ENCODE measurements at places on chromosomes 1 and 21.

- no peak for DNase-seq
Measured at GRCh38 chr1:184632415-184633175, 122.1 kb downstream of the EDEM3 start.

DNA sequence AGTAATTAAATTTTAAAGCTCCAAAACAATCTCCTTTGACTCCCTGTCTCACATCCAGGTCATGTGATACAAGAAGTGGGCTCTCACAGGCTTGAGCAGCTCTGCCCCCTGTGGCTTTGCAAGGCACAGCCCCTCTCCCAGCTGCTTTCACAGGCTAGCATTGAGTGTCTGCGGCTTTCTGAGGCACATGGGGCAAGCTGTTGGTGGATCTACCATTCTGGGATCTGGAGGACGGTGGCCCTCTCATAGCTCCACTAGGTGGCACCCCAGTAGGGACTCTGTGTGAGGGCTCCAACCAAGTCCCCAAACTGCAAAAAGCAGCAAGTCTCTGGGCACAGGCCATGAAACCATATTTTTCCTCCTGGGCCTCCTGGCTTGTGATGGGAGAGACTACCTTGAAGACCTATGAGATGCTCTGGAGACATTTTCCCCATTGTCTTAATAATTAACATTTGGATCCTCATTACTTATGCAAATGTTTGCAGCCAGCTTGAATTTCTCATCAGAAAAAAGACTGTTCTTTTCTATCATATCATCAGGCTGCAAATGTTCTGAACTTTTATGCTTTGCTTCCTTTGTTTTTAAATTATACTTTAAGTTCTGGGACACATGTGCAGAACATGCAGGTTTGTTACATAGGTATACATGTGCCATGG is 554.1 kb upstream of the OLFM3 start:
- DNase-seq, result no peak

- no peak for DNase-seq
Measured at GRCh38 chr1:116457946-116458604, 85.0 kb downstream of the ATP1A1 start.

DNA sequence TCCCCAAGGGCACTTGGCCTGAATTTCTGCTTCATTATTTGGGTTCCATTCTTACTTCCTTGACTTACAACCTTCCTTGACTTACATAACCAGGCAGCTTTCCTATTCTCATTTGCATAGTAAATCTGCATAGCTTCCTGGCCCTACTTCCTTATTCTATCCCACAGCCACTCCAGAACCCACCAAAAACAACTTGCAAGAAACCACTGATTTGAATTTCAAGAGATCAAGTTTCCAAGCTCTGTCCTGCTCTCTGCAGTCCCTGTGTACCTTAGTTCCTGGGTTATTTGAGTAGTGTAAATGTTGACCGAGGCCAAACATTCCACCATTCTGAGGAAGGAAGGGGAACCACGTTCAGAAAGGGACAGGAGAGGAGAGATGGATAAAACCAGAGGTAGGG is 603.3 kb downstream of the PTPRC start:
- DNase-seq, result peak; percentile 16

DNA sequence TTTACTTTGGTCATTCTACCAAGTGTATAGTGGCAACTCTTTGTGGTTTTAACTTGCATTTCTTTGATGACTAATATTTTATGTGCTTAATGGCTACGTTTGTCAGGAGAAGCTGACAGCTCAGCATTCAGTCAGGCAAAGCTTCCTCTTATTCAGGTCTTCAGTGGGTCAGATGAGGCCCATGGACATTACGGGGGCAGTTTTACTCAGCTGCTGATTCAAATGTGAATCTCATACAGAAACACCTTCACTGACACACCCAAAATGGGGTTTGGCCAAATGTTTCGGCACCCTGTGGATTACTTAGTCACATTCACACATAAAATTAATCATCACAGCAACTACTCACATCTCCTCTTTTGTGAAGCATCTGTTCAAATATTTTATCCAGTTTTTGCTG is 104.9 kb upstream of the PLD5 start:
- DNase-seq, result no peak

DNA sequence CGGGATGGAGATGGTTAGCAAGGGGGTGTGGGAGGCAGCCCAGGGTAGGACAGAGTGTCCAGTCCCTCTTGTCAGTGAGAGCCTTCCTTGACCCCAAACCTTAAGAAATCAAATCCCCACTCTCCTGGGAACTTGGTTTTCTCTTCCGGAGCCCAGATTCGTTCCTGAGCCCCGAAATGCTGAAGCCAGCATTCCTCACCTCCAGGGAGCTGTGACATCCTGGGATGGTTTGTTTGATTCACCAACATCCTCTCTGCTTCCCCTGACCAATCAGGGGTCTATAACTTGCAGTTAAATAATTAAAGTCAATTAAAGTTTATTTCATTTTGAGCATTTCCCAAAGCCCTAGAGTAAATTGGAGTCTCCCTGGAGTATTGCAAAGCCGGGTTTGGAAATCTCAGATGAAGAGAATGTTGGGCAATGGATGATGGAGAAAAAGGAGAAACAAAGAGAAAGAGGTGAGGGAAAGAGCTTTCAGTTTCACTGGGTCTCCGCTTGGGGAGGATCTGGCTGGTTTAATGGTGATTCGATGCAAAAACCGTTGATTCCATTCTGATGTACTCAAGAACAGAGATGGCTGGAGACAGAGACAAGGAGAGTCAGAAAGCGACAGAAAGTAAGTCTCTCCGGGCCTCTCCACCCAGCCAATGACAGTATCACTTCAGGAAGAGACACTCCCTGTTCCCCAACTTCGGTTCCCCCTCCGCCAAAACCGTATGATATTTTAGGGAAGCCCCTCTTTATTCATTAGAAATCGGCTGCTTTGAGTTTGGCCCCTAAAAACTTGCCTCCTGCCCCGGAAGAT is 12.8 kb upstream of the ALX3 start:
- peak; percentile 63 for DNase-seq

GRCh38 chr1:200096774-200097173 is 69.3 kb downstream of the NR5A2 start:
- DNase-seq, result no peak

DNA sequence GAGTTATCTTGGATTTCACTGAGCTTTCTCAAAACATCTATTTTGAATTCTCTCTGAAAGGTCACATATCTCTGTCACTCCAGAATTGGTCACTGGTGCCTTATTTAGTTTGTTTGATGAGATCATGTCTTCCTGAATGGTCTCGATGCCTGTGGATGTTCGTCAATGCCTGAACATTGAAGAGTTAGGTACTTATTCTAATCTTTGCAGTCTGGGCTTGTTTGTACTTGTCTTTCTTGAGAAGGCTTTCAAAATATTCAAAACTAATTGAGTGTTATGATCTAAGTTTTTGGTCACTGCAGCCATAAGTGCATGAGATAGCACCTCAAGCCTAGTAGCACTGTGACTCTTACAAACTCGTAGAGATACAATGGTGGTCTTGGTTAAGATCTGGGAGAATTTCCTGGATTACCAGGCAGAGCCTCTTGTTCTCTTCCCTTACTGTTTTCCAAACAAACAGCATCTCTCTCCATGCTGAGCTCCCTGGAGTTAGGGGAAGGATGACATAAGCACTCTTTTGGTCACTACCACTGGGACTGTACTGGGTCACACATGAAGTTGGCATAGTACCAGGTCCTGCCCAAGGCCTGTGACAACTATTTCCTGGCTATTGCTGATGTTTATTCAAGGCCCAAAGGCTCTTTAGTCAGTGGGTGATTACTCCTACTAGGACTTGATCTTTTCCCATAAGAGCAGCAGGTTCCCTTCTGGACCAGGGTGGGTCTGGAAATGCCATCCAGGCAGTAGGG is 25.6 kb downstream of the SLC22A15 start:
- DNase-seq, result peak; percentile 60

DNA sequence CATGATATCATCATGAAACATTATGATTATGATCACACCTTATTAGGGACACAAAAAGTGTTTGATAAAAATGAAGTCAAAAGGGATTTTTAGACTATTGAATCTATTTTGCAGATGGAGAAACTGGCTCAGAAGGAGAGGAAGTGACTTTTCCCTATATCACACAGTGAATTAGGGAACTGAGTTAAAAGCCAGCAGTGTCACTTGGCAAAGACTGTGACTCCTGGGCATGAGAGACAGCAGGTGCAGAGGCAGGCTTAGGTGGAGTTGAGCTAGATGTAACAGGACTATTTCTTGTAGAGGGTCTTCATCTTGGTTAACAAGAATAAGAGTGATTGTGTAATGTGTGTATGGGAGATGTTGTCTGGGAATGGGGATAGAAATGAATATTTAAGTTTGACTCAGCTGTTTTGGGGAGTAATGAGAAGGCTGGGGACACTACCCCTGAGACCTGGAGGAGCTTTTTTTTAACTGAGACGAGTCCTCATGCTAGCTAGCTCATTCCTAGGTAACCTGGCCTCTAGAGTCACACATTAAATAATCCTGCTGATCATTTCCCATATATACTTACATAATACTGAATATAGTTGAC is 1.0 kb upstream of the CD84 start:
- DNase-seq, result peak; percentile 76

- no peak for DNase-seq
Measured at GRCh38 chr1:99771513-99771918, 5.1 kb upstream of the FRRS1 start.

- no peak for DNase-seq
Measured at GRCh38 chr1:33428661-33429060, 2.2 kb downstream of the PHC2 start.

- DNase-seq, result no peak
Measured at GRCh38 chr1:62724430-62724829, 36.2 kb upstream of the DOCK7 start.

GRCh38 chr1:222187566-222188332 is 360.2 kb downstream of the HHIPL2 start:
- no peak for DNase-seq

GRCh38 chr1:183319051-183319450 is 99.1 kb downstream of the NMNAT2 start:
- peak; percentile 10 for DNase-seq

- DNase-seq, result no peak
Measured at GRCh38 chr1:42010381-42010780, 91.7 kb upstream of the HIVEP3 start.

- no peak for DNase-seq
Measured at GRCh38 chr1:43764581-43764980, 57.2 kb downstream of the ST3GAL3 start.

- DNase-seq, result peak; percentile 28
Measured at GRCh38 chr1:147409886-147410285, 131.4 kb upstream of the BCL9 start.

- no peak for DNase-seq
Measured at GRCh38 chr21:30713766-30714165, 4.8 kb downstream of the KRTAP21-3 start.

- no peak for DNase-seq
Measured at GRCh38 chr1:32353886-32354570, 8.3 kb downstream of the FAM229A start.

- no peak for DNase-seq
Measured at GRCh38 chr1:32766328-32766972, 50.7 kb downstream of the YARS1 start.

DNA sequence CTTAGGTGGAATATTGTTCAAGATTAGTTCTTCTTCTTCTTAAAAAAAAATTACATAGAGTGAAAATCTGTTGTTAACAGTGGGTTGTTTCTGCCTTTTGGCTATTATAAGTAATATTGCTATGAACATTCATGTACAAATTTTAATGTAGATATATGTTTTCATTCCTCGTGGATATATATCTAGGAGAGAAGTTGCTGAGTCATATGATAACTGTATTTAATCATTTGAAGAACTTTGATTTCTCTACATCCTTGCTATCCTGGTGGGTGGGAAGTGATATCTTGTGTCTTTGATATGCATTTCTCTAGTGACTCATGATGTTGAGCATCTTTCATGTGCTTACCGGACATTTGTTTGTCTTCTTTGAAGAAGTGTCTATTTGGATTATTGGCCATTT is 29.9 kb downstream of the MAST2 start:
- DNase-seq, result no peak

- no peak for DNase-seq
Measured at GRCh38 chr21:32198384-32198783, 80.5 kb downstream of the MIS18A start.

DNA sequence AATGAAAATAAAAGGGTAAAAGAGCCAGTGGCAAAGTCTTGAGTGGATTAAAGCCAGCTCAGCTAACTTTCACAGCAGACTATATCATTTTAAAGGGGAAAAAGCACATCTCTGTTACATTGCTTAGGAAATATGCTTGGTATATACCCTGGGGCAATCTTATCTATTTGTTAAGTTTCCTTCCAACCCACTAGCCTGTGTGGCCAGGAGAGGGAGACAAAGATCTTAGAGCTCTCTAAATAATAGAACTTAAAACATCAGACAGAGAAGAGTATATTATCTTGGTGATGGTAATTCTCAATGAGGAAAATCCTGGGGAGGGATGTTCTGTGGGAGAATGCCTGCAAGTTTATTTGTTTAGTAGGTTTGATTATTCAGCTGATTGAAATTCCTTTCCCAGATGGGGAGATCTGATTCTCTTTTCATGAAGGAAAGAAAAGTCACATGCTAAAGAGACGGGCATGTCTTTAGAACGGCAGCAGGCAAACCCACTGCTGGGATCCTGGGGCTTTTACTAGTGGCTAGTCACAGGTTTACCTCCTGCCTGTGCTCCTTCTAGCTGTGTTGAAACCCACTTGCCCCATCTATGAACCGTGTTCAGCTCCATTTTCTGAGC is 3.6 kb downstream of the KCNE2 start:
- peak; percentile 64 for DNase-seq

GRCh38 chr1:174337000-174337681 is 110.6 kb upstream of the GPR52 start:
- no peak for DNase-seq

DNA sequence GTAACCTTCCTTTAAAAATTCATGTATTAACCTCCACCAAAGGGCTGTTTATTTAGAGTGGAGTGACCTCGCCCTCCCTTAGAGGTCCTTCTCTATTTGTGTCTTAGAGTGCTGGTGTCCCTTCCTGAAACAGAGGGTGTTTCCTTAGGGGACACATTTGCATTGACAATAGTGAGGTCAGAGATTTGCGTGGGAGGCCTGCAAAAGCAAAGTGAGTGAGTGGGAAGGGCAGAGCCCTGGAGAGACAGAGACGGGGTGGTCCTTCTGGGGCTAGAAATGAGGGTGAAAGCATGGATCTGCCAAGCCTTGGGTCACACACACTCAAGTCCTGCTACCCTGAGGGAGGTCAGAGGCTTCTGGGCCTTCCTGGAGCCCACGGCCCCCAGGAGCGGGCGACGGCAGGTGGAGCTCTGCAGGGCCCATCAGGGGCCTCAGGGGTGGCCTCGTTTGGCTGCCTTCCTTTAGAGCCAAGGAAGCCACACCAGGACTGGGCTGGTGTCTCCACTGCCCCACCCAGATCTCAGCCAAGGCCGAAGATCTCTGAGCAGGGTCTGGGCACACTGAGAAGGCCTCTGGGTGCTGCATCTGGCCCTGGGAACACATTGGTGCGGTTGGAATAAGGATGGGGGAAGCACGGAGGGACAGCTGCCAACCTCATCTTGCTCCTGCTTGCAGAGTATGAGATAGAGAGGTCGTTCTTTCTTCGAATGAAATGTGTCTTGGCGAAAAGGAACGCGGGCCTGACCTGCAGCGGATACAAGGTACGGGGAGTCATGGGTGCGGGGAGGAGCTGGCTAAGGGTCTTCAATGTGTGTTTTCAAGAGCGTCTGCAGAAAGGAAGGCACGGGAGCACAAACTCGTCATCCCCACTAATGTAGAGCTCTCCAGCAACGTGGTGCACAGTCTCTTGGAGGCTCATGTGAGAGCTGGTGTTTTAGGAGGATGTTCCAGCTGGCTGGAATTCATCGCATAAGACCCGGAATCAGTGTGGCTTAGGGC is 23.8 kb downstream of the SIM2 start:
- DNase-seq, result no peak
